ENCODE measurements at places on chromosomes 1 and 21.

DNA sequence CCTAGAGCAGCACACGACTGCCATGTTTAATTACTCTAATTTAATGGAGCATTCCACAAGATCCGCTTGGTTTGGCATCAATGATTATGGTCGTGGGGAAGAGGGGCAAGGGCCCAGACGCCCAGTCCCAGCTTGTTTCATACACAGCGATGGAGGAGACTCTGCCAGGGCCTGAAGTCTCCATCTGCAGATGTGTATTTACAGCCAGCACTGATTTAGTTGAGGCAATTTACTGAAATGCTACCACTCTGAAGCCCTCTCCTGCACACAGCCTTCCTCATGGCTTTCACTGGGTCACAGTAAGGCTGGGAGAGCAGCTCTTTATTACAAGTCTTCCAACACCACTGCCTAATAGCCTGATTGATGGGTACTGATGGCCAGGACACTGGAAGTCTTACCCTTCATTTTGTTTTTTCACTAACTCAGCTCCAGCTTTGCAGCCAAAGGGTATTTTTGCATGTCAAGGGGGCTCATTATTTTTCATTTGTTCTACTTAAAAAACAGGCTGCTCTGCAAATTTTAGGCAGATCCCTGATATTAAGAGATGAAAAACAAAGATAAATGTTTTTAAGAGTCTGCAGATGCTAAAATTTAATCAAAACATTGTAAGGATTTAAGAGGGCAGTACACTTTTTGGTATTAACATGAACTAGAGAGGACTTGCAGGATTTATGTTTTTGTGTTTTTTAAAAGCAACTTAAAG, 236.3 kb downstream of the SIPA1L2 start:
- DNase-seq, result no peak

GRCh38 chr1:52127181-52128180, 14.4 kb upstream of the ZFYVE9 start:
- no peak for DNase-seq

GRCh38 chr1:208374391-208374941, 130.3 kb upstream of the PLXNA2 start:
- DNase-seq, result no peak

DNA sequence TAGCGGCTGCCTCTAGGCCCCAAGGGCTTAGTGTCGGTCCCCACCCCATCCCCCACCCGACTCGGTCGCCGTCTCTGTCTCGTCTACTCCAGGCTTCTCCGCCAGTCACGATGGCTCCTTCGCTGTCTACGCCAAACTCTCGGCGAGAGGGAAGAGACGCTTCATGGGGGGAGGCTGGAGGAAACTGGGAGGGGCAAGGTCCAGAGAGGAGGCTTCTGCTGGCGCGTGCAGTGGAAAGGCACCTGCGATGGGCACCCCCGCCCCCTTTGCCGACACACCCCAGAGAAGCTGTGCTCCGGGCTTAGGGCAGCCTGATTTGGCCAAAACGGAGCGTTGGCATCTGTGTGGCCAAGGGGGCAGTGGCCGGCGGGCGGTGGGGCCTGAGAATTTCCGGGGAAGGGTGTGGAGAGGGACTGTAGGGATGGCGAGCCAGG, 1.2 kb upstream of the CSMD2 start:
- DNase-seq, result no peak

GRCh38 chr1:186781730-186782129, 47.0 kb upstream of the PLA2G4A start:
- DNase-seq, result no peak

DNA sequence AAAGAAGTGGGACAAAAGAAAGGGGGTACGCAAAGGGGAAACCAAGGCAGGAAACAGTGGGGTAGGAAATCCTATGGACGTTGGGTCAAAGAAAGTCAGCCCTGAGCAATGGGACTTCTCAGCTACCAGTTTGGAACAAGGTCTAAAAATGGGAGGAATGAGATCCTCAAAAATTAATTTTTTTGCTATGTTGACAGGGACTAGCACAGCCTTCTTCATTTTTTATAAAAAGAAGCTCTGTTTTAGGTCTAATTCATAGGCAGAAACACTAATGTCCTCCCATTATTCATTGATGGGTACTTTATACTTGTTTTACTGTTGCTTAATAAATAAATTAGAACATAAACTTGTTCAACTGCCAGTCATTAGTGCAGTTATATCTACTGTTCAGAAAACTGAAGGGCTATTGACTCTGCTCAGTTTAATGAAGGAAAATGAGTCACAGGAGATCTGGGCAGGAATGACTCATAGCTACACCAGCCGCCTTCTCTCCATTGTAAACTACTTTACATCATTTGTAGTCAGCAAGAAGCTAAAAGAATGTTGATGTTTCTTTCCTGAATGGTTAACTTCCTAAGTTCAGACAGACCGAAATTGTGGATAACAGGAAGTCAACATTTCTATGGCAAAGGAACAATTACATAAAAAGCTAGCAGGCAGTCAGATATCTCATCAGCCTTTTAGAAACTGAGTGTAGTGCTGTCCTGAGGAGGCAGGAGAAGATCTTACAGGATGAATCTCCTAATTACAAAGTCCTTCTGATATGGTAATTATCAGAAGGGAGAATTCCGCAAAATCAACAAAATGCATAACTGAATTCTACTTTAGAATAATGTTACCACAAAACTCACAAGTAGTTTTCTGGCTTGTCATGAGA, 356.4 kb upstream of the PKN2 start:
- no peak for DNase-seq

- DNase-seq, result no peak
These were observed 9.8 kb downstream of the MIXL1 start for GRCh38 chr1:226233293-226233692.

DNA sequence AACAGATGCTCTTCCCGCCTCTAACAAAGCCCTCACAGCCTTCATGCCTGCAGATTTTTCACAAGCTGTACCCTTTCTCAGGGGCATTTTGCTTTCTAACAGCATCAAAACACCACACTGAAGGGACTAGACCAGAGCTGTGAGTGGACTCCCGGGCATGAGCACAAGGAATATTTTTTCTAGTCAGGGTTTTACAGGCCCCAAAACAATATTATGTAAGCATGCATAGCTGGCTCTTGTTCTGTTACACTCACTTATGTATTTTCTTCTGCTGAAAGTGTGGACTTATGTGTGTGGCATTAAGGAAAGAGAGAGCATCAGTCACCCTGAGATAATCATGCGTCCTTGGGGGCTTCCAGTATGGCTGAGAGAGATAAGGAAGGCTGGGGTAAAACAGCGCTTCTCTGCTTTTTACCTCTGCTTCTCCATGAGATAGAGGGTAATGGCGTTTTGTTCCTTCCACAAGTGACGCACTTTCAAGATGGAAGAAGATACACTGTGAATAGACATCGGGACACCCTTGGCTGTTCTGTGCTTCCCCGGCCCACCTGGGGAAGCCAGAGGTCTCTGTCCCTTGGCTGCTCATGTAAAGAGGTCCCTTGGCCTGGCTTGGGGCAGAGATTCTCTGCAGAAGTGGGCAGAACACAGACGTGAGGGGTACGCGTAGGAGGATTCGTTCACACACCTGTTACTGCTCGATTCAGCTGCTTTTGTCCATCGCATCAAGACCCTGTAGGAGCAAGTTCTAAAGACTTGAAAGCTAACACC, 266.7 kb upstream of the RAB4A start:
- DNase-seq, result no peak

DNA sequence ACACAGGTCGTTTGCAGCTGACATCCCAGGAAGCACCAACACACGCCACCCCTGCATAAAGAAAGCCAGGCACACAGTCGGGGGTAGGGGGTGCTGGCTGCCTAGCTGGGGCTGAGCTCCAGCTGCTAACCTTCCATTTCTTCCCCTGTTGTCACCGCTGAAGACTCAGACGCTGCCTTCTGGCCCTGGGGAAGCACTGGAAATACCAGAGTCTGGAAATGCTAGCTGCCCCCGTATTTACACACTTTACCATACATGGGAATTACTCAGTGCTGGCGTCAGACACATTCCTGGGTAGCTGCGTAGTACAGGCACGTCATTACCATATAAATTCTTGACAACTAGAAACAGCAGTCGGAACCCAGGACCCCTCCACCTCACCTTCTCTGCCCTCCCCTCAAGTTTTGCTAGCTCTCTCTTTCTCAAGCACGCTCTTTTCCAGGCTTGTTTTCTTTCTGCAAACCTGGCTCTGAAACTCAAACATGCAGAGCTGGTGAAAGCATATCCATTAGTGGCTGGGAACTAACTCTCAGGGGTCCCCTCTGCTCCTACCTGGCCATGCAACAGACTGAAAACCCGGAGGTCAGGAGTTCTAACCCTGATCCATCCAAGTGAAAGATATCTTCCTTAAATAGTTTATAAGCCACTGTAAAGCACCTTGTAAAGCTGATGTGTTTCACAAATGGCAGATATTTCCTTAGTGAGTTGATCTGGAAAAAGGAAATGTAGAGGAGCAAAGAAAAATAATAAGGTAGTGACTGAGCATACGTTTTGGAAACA, 3.3 kb downstream of the CSRP1 start:
- no peak for DNase-seq

- DNase-seq, result no peak
These were observed 35.4 kb downstream of the RSPH1 start for GRCh38 chr21:42460391-42461184.

GRCh38 chr1:216820345-216820744, 97.1 kb upstream of the ESRRG start:
- DNase-seq, result no peak

GRCh38 chr1:225812488-225813213, 2.7 kb downstream of the EPHX1 start:
- no peak for DNase-seq

DNA sequence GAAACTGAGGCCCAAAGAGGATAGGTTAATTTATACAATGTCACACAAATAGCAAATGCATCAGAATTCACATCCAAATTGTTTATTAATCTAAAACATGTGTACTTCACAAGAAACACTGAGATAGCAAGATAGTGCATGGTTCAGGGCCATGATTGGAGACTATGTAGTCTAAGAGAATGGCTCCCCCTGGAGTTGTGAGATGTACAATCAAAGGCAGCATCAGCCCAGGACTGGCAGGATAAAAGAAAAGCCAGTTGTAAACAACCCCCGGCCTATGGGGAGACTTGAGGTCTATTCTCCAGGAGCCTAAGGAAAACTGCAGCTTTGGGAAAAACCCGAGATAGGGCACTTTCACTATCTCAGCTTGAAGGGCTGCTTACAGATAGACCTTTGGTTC, 511.0 kb downstream of the OMA1 start:
- DNase-seq, result no peak

- no peak for DNase-seq
These were observed 58.7 kb downstream of the TRABD2B start for GRCh38 chr1:47938520-47938919.

DNA sequence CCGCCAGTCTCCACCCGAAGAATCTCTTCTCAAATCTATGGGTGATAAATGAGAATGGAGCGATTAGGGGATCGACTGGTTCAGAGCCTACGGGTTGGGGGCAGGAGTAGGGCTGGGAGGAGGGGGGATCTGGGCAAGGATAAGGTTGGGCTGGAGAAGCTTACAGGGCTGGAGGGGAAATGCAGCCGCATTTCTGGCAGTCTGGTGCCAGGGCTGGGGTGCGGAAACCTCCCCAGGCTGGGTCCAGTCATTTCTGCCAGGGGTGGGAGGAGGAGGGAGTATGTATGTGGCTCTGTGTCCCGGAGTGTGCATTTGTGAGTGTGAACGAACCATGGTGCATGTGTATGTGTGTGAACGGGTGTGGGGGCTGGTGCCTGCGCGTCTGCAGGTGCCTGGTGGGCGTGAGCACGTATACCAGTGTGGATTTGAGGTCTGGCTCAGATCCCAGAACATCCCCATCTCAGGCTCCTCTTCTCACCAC, 10.2 kb downstream of the C1orf216 start:
- DNase-seq, result no peak

- DNase-seq, result no peak
These were observed 838 bp upstream of the GRIK3 start for GRCh38 chr1:37035014-37035691.

GRCh38 chr1:230359992-230360668, 66.0 kb downstream of the PGBD5 start:
- DNase-seq, result no peak

GRCh38 chr1:90522432-90522831, 194.7 kb downstream of the BARHL2 start:
- no peak for DNase-seq

DNA sequence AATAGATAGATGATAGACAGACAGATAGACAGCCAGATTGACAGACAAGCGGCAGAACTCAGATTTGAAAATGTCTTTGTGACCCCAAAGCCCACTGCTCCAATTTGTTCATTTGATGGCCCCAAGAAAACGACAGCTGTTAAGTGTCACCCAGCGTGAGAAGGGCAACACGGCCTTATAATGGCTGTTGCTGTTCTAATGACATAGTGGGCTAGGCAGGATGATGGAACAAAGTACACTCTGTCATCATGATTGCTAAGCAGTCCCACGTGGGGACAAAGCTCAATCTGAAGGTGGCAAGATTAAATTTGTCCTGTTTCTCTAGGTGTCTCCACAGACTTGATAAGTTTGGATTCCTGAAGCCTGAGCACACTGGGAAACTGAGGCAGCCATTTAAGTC, 112.9 kb downstream of the DAB1 start:
- no peak for DNase-seq

- DNase-seq, result no peak
These were observed 696.6 kb upstream of the BRINP3 start for GRCh38 chr1:191174298-191174697.

DNA sequence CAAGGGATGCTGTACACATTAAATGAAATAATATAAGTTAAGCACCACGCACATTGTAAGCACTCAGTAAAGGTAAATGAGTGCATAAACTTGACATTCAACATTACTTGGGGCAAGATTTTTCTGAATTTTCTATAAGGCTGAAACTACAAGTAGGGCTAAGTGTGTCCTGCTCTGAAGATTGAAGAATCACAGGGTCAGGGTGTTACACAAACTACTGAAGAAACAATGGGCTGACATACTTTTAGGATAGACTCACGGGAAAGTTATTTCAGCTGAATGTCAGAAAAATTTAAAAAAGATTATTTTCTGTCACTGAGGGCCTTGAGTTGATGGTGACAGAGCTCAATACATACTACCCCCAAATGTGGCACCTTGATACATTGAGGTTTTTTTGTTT, 644.2 kb upstream of the PLXNA2 start:
- no peak for DNase-seq

- DNase-seq, result no peak
These were observed 15.7 kb downstream of the PEX14 start for GRCh38 chr1:10490286-10490970.

GRCh38 chr1:173424782-173425407, 52.2 kb upstream of the PRDX6 start:
- DNase-seq, result no peak

DNA sequence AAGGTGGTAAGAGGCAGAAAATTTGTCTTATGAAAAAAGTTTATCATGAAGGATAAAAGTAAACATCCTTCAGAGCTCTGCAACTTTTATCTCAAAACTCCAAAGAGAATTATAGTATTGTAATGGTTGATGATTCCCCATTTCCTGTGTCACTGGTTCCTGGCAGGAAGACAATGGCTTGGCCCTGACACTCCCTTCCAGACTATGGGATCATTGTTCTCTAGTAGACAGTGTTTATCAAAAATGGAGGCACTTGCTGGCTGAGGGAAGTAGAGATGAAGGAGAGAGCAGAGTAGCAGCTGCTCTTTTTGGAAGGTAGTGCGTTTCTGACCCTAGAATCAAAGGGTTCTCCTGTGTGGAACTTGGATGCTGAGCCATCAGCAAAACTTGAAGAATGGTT, 145.9 kb upstream of the ATP1B1 start:
- no peak for DNase-seq

GRCh38 chr1:37472281-37472680, 2.1 kb upstream of the ZC3H12A start:
- no peak for DNase-seq

GRCh38 chr1:59057211-59057694, 239.6 kb upstream of the FGGY start:
- no peak for DNase-seq

- no peak for DNase-seq
These were observed 144.3 kb downstream of the DNM3 start for GRCh38 chr1:171985639-171986038.
